ENCODE measurements at places on chromosomes 12 and 14.

DNA sequence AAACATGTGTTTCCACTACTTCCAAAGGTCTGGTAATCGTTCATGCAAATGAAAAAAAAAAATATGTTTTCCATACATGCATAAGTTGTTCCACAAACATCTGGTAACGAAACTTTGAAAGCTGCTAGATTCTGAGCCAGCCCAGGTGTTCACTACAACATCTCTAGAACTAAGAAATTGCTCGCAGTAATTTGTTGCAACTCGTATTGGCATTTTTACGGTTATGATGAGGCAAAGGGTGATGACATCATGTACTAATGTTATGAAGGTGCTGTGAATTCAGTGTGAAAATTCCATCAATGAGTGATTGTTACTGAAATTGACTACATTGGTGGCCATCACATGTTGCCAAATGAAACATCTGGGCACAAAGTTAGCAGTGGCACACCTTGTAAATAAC lies 31.9 kb upstream of the CCDC91 start:
- DNase-seq: no peak

DNA sequence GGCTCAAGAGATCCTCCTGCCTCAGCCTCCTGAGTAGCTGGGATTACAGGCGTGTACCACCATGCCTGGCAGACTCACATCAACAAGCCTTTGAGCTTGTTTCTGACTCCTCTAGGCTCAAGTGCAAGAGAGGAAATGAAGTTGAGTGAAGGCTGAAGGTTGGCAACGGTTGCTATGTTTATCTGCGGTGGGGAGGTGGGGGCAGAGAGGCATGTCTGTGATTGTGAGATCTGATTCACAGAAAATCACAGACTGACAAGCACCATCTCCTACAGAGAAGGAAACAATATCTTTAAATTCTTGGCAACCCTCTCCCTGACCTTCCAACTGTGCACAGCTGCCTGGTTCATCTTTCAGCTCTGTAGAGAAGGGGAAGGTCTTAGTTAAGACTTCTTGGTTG lies 22.1 kb upstream of the NINJ2 start:
- no peak for DNase-seq

GRCh38 chr12:96141216-96141912 lies 52.8 kb upstream of the ELK3 start:
- DNase-seq: no peak

- DNase-seq: no peak
These were observed 457.1 kb downstream of the DAD1 start for GRCh38 chr14:22131749-22132476.

DNA sequence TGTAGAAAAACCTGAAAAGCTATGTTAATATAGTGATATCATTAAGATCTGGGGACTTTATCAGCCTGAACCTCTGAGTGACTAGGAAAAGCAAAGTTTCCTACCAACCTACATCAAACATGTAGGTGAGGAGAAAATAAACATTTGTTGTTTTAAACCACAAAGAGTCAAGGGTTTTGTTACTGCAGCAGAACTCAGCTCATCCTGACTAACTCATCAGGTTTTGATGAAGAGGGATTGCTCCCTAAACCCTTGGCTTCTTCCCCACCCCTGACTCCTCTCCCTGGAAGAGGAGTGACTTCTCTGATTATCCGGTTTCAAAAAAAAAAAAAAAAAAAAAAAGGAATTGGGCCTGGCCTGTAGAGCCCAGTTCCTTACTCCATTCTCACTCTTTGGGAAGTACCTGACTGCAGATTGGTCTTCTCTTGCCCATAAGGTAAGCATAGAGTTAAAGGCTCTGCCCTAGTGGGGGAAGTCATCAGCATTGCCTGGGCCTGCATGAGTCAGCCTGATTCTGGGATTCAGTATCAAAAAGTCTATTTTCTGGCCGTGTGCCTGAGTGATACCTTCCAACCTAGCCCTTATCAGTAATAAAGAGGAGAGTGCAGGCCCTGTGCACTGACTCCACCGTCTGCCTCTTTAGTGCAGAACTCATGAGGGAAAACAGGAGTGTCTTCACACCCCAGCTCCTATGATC lies 16.9 kb downstream of the BDKRB1 start:
- no peak for DNase-seq

DNA sequence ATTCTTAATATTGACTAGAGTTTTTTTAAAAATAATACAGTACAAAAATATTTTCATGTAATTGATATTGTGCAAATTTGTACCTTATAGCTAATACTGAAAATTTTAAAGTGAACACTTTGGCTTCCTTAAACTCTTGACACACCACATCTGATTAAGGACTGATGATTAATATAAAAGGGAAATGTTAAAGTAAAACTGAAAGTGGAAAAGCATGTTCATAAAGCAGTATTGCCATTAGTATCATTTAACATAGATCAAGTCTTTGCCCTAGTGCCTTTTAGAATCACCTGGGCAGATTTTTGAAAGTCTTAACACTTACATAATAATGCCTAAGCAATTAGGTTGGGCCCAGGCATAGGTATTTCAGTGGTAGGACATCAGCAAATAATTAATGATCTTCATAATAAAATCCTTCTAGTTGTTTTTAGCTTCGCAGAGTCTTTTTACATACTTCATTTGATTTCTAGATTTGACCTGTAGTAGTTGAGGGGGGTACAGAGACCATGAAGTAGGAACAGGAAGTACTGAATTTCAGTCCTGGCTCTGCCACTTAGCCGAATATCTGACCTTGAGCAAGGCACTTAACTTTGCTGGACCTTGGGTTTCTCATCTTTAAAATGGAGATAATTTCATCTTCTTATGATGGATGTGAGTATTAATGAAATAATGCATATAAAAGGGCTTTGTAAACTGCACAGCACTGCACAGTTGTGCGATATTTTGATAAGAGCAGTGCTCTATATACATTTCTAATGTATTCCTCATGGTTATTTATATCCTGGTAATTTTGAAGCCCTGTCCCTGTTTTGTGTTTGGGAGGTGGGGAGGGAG lies 43.7 kb downstream of the MARK3 start:
- DNase-seq: no peak

DNA sequence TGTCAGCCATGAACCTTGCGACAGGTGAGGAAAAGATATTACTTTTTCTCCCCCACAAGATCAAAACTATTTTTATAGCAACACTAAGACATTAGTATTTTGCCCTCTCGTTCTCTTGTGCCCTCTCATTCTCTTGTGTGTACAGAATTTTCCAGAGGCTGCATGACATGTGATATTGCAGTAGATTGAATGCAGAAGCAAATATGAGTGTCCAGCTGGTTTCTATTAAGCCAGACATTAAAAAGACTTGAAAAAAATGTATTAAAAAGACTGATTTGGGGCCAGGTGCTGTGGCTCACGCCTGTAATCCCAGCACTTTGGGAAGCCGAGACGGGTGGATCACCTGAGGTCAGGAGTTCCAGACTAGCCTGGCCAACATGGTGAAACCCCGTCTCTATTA lies 63.7 kb upstream of the ZFP36L1 start:
- DNase-seq: no peak

- DNase-seq: no peak
These were observed 141.7 kb upstream of the ARHGAP5 start for GRCh38 chr14:31935391-31935790.

GRCh38 chr12:57000393-57000792 lies 6.0 kb downstream of the ZBTB39 start:
- DNase-seq: no peak

GRCh38 chr12:89166525-89166934 lies 185.8 kb downstream of the DUSP6 start:
- DNase-seq: no peak

- no peak for DNase-seq
These were observed 14.6 kb upstream of the EIF5 start for GRCh38 chr14:103319422-103319821.

GRCh38 chr12:28987538-28988324 lies 161.3 kb upstream of the FAR2 start:
- DNase-seq: no peak

- DNase-seq: no peak
These were observed 111.6 kb downstream of the SCAF11 start for GRCh38 chr12:45878630-45879255.

GRCh38 chr14:34081101-34081575 lies 130.3 kb upstream of the EGLN3 start:
- no peak for DNase-seq

GRCh38 chr12:25868193-25868592 lies 90.3 kb upstream of the RASSF8 start:
- DNase-seq: no peak

DNA sequence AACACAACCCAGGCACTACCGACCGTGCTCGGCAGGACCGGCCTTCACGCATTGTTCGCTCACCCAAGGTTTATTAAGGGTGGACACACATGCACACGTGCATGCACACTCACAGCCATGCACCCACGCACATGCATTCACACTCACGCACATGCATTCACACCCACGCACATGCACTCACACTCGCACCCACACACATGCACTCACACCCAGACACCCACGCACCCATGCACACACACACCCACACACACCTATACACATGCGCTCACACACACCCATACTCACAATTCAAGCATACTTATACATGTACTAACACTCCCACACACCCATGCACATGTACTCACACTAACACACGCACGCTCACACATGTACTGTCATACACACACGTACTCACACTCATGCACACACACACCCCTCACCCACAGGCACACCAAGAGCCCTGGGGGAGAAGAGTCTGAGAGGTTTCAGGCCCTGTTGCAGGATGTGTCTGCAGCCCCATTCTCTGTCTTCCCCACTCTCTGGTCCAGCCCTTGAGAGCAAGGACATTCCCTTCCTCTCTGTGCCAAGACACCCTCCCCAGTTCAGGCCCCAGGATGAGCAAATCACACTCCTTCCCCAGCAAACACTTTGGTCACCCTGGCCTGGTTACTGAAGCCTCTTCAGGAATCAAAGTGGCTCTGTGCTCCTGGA lies 49.4 kb upstream of the BCL11B start:
- no peak for DNase-seq

DNA sequence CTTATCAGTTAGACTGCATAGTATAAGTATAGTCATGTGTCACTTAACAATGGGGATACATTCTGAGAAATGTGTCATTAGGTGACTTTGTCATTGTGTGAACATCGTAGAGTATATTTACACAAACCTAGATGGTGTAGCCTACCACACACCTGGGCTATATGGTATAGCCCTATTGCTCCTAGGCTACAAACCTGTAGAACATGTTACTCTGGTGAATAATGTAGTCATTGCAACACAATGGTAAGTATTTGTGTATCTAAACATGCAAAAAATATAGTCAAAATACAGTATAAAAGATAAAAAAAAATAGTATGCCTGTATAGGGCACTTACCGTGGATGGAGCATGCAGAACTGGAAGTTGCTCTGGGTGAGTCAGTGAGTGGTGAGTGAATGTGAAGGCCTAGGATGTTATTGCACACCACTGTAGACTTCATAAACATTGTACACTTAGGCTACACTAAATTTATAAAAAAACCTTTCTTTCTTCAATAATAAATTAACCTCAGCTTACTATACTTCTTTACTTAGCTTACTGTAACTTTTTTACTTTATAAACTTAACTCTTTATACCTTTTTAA lies 40.3 kb upstream of the ANKS1B start:
- DNase-seq: no peak

DNA sequence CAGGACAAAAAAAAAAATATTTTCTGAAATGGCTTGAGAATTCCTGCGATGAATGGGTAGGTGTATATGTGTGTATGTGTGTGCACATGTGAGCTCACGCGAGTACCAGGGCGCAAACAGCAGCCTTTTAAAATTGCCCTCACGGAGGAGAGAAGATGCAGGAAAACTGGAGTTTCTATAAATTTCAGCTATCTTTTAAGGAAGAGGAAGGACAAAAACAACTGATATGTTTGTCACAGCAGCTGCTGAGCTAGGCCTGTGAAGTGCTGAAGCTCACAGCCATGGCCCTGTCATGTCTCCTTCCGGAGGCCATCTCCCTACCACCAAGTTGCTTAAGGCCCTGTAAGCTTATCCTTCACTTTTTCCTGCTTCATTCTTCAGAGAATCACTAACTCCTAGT lies 40.8 kb downstream of the DUSP16 start:
- no peak for DNase-seq

DNA sequence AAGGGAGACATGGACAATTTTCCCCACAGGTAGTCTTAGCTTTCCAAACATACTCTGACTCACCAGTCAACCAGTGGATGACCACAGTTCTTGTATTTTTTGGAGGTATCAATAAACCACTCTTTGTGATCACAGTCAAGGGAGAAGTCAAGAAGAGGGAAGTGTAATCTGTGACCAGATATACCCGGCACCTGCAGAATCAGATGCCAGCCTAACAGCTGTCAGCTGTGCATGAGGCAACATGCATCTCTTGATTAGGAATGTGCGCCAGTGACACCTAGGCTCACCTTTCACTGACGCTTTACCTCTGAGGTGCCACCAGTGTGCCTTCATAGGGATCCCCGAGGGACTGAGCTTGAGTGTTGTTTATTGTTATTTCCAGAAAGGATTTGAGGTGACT lies 20.0 kb downstream of the PROX2 start:
- no peak for DNase-seq

DNA sequence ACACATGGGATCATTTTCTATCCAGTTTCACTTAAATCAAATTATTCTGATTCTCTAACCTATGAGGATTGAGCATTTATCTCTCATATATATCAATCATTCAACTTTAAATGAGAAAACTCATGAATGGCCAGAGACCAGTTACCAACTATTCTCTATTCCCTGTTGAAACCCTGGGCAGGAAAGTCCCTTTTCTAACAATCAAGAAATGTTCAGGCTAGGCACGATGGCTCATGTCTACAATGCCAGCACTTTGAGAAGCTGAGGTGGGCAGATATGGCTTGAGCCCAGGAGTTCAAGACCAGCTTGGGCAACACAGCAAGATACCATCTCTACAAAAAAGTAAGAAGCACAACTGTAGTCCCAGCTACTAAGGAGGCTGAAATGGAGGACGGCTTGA lies 18.0 kb downstream of the FMNL3 start:
- no peak for DNase-seq

DNA sequence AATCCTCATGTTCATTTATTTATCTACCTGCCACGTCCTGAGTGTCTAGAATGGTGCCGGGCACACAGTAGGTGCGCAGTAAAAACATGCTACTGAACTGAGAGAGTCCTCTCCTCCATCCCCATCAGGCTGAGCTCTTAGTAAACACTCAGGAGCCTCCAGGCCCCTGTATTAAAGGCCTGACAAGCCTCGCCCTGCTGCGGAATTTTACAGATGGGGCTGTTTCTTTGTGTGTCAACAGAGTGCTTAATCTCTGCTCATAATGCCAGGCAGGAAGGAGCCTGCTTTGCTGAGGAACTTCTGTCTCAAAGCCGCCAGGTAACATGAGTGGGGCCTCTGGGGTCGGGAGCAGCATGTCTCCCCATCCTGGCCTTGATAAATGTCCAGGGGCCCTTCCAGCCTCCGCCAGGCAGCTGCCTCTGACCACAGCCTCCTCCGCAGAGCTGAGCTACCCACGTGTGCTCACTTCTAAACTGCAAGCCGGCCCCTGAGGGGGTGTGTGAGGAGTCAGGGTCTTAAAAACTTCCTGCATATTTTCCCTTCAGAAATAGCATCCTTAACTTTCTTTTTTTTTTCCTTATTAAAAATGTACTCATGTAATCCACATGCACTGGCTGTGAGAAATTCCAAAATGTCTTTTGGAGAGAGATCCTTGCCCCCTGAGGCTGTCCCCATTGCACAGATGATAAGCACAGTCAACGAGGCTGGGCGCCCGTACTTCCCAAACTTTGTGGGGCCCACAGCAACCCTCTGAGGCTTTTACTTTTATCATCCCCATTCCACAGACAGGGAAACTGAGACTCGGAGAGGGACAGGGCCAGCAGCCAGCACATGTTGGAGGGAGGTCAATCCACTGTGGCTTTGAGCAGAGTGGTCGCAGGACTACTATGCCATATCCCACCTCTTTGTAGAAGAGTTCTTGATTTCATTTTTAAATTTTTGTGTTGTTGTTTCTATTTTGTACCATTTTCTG lies 116.0 kb upstream of the NCOR2 start:
- DNase-seq: peak; percentile 13

- DNase-seq: no peak
These were observed 148.6 kb upstream of the FOXN3 start for GRCh38 chr14:89565607-89566006.
